ENCODE measurements at places on chromosomes 1 and 21. TPM values are rescaled to one million over a fixed set of nuclear protein-coding genes. Genes with fewer than 3 reads are reported as not detected.

The AMY2A gene
- total RNA-seq = not detected

DNA sequence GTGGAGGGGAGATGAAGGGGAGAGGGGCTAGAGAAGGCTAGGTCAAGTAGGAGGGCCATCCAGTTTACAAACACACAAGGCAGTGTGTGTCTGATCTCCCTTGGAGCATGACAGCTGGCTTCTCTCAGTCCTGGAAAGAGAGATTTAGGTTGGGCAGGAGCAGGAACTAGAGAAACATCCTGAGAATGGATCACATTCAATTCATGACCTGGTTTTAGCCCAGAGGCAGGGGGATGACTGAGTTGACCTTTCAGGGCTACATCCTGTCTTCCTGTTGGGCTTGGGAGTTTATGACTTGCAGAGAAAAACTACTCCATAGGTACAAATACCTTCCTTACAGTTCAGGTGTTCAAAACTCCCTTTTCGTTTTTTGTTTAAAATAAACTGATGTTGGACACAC, 97.0 kb downstream of the IGSF21 start:
- peaks cover 2% of the 10 kb centered on the region for H3K4me1 ChIP-seq
- H3K27ac ChIP-seq = no peak overlapping the region
- H3K4me3 ChIP-seq = no peak overlapping the region

GRCh38 chr1:100606438-100606837, 68.5 kb downstream of the GPR88 start:
- DNase-seq = peak; percentile 47
- no peaks in the 10 kb centered on the region for H3K4me1 ChIP-seq
- no peaks in the 10 kb centered on the region for H3K36me3 ChIP-seq

DNA sequence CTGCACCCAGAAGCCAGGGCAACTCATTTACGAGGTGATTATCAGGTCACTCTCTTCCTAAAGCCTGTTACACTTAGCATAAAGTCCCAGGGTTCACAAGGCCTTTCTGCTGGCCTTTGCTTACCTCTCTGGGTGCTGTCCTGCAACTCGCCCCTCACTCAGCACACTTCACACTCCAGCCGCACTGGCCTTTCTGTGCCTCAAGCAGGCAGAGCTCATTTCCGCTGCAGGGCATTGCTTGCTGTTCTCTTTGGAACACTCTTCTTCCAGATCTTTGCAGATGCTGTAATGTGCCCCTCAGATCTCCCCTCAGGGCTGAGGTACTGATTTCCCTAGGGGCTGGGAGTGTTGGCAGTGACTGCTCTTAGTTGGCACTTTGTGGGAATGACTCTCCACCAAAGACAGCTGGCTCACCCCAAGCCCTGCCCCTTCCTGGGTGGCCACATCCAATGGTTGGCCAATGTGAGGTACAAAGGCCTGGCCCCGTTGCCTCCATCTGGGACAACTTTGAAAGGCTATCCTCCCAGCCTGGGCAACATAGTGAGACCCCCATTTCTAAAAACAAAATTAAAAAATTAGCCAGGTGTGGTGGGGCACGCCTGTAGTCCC, 50.8 kb upstream of the SSBP3 start:
- H3K27ac ChIP-seq = no peak overlapping the region
- no peaks in the 10 kb centered on the region for H3K36me3 ChIP-seq
- H3K4me1 ChIP-seq = no peaks in the 10 kb centered on the region
- H3K27me3 ChIP-seq = no peaks in the 10 kb centered on the region

The BOLA1 gene
- 11.3 TPM for total RNA-seq

The TSTD1 gene
- total RNA-seq = 13.2 TPM

DNA sequence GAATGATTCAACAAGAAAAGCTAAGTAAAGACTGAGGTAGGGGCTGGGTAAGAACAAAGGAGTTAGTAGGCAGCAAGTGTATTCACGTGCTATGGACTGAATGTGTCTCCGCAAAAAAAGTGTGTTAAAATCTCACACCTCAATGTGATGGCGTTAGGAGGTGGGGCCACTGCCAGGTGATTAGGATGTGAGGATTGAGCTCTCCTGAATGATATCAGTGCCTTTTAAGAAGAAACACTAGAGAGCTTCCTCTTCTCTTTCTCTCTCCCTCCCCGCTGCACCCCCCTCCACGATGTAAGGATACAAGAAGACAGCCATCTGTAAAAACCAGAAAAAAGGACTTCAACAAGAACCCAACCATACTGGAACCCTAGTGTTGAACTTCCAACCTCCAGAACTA, 396.1 kb upstream of the PLXNA2 start:
- no peaks in the 10 kb centered on the region for H3K4me1 ChIP-seq
- H3K27me3 ChIP-seq = peaks cover 7% of the 10 kb centered on the region
- no peak overlapping the region for H3K4me3 ChIP-seq
- no peaks in the 10 kb centered on the region for H3K36me3 ChIP-seq

DNA sequence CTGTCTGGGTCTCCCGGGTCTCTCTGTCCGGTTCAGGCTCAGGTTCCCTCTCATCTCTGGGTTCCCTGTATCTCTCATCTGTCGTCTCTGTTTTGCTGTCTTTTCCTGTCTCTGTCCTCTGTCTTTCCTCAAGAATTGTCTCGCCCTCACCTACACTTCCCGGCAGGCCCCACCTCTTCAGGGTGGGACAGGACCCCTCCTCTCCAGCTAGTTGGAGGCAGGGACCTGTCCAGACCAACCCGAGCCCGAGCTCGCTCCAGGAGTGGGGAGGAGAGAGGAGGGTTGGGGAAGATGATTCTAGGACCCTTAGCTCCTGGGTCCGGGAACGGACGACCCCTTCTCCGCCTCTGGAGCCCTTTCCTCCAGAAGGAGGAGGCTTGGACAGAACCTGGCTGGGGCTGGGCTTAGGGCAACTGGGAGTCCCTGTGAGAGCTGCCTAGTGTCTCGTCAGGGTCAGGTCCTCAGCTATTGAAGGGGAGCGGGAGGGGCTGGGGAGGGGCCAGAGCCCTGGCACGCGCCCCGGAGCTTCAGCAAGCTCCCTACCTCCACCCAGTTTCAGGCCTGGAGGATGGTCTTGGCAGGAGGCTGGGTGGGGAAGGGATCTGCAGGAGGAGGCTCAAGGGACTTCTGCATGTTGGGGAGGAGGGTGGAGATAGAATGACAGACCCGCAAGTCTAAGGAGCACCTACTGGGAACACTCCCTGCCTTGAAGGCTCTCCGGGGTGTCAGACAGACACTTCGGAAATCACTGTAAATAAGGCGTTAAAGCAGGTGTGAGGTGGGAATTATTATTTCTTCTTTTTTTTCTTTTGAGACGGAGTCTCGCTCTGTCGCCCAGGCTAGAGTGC, 26.3 kb upstream of the EPB41 start:
- H3K36me3 ChIP-seq = no peaks in the 10 kb centered on the region
- DNase-seq = peak; percentile 67
- H3K4me3 ChIP-seq = peak overlapping the region; percentile 96
- H3K27ac ChIP-seq = peak overlapping the region; percentile 82
- H3K4me1 ChIP-seq = peaks cover 61% of the 10 kb centered on the region

DNA sequence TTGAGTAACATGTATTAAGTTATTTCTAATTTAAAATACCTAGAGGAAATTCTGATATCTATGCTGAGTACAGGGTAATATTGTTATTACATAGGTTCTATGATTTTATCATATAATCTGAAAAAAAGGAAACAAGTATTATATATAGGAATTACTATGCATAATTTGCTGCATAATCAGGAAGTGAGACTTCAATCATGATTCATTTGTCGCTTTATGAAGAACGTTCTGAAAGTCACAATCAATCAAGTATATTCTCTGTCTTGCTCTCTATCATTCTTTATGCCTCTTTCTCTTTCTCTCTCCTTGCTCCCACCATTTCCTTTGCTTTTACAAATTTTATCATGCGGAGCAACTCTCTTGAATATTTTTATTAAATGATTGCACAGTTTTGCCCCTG, 1130.3 kb downstream of the PLA2G4A start:
- H3K27ac ChIP-seq = no peak overlapping the region
- DNase-seq = no peak
- no peaks in the 10 kb centered on the region for H3K36me3 ChIP-seq
- H3K4me3 ChIP-seq = no peak overlapping the region
- no peaks in the 10 kb centered on the region for H3K27me3 ChIP-seq

The NPL gene
- 5.5 TPM for total RNA-seq

GRCh38 chr1:175750366-175751071, 7.1 kb upstream of the TNR start:
- H3K27ac ChIP-seq = no peak overlapping the region
- H3K36me3 ChIP-seq = no peaks in the 10 kb centered on the region
- H3K27me3 ChIP-seq = peaks cover 14% of the 10 kb centered on the region
- no peak overlapping the region for H3K4me3 ChIP-seq
- DNase-seq = peak; percentile 9

- DNase-seq = no peak
- H3K27ac ChIP-seq = no peak overlapping the region
- H3K4me1 ChIP-seq = peaks cover 20% of the 10 kb centered on the region
- no peak overlapping the region for H3K4me3 ChIP-seq
Observed at GRCh38 chr1:173187671-173188237, 19.4 kb downstream of the TNFSF4 start.

The HTR6 gene
- not detected for total RNA-seq

The PLXNA2 gene
- total RNA-seq = 39.7 TPM

DNA sequence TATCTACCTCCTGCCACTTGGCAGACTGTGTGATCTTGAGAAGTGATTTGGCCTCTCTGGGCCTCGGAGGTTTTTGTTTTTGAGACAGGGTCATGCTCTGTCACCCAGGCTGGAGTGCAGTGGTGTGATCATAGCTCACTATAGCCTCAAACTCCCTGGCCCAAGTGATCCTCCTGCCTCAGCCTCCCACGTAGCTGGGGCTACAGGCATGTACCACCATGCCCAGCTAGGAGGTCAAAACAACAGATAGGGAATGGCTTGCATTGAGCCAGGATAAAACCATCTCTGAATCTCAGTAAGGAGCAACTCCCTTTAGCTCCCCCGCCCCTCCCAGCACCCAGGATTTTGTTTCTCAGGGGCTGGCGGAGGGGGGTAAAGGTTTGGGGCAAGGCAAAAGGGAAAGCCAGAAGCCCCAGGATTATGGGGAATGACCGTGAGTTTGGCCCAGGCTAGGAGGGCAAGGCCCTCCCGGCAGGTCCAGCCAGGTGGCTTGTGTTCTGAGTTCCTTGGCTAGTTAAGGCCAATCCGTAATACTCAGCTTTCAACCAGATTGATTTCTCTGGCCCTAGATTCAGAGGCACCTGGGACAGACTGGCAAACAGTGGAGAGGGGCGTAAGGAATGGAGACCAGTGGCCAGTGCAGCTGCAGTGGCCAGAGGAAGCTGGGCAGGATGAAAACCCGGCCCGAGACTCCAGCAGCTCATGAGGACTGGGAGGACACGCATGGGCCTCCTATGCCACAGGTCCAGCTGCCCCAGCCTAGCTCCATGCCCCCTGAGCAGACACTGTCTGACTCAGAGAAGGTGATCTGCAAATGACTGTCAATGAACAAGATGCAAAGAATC, 130.1 kb downstream of the DMRTB1 start:
- DNase-seq = peak; percentile 0
- peaks cover 6% of the 10 kb centered on the region for H3K27me3 ChIP-seq
- H3K4me1 ChIP-seq = peaks cover 30% of the 10 kb centered on the region
- H3K36me3 ChIP-seq = no peaks in the 10 kb centered on the region
- H3K4me3 ChIP-seq = no peak overlapping the region
- no peak overlapping the region for H3K27ac ChIP-seq

GRCh38 chr1:2031546-2032540, 12.7 kb downstream of the GABRD start:
- no peak overlapping the region for H3K4me3 ChIP-seq
- no peaks in the 10 kb centered on the region for H3K27me3 ChIP-seq
- H3K4me1 ChIP-seq = no peaks in the 10 kb centered on the region
- H3K36me3 ChIP-seq = no peaks in the 10 kb centered on the region
- H3K27ac ChIP-seq = no peak overlapping the region

- peak within 1 kb of the TSS; percentile 72 for H3K27ac ChIP-seq
- peak within 1 kb of the TSS; percentile 60 for H3K4me3 ChIP-seq
- H3K36me3 ChIP-seq = no peaks in the 10 kb centered on the region
- peaks cover 10% of the 10 kb centered on the region for H3K4me1 ChIP-seq
- DNase-seq = peak; percentile 83
- no peaks in the 10 kb centered on the region for H3K27me3 ChIP-seq
Observed at GRCh38 chr21:26967062-26967913, at the start of gene ADAMTS5. TSS of gene ADAMTS5 (minus strand) at chr21:26967088. CDS start at chr21:26966391, 697 bp downstream.

DNA sequence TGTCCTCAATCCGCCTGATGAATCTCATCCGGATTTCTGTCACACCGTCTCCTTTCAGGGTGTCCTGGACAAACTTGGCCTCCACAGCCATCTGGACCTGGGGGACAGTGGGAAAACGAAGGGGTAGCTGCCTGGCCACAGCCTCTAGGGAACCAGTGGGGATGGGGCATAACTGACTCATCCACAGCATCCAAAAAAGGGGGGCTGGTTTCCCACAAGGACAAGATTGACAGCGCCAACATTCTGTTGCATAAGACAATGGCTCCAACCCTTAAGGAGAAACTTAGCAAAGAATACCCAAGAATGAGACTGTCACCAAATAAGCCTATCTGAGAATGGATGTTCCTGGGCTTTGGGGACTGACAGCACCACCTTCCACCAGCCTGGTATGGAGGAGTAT, 12.1 kb downstream of the TRAPPC3 start:
- peak overlapping the region; percentile 62 for H3K27ac ChIP-seq
- DNase-seq = no peak
- H3K4me3 ChIP-seq = no peak overlapping the region

DNA sequence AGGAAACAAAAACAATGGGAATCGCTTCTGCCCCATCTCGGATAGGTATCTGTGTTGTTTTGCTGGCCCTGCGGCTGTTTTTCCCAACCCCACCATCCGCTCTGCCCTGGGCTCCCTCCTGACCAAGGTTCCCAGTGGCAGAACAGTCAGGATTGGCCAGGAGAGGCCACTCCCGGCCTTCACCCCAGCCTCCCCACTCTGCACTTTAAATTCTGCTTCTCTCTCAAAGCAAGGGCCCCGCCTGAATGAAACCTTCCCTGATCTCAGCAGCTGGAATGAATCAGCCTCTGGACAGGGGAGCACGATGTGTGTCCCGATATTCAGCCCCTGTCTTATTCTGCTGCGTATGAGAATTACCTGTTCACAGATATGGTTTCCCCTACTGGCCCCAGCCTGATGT, 16.3 kb downstream of the C1orf115 start:
- H3K36me3 ChIP-seq = no peaks in the 10 kb centered on the region
- no peaks in the 10 kb centered on the region for H3K27me3 ChIP-seq
- H3K4me3 ChIP-seq = no peak overlapping the region
- peaks cover 5% of the 10 kb centered on the region for H3K4me1 ChIP-seq
- H3K27ac ChIP-seq = no peak overlapping the region

The P3H1 gene
- total RNA-seq = 78.2 TPM

The IL20 gene
- total RNA-seq = not detected

The PALMD gene
- 3.2 TPM for total RNA-seq

DNA sequence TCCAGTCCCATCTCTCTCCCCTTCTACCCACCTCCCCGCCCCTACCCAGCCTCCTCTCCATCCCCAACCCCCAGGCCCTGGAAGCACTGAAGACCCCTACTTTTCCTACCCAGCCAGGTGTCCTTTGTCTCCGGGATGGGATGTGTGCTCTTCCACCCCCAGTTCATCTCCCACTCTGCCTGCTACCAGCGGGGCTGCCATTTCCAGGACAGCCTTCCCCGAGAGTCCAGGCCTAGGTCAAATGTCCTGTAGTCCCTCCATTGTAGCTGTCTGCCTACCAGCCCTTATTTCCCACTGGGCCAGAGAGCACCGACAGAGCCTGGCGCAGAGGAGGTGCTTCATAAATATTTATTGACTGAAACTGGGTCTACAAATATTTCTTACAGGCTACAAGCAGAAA, 72.0 kb upstream of the TLR5 start:
- no peaks in the 10 kb centered on the region for H3K4me1 ChIP-seq
- no peak overlapping the region for H3K4me3 ChIP-seq
- no peak overlapping the region for H3K27ac ChIP-seq

The CBS gene
- 10.3 TPM for total RNA-seq

The ARHGAP30 gene
- total RNA-seq = 12.9 TPM
